ENCODE measurements at places on chromosomes 6 and 20.
A peak's percentile ranks its signal among the peaks of the same experiment; 100 is the strongest.

DNA sequence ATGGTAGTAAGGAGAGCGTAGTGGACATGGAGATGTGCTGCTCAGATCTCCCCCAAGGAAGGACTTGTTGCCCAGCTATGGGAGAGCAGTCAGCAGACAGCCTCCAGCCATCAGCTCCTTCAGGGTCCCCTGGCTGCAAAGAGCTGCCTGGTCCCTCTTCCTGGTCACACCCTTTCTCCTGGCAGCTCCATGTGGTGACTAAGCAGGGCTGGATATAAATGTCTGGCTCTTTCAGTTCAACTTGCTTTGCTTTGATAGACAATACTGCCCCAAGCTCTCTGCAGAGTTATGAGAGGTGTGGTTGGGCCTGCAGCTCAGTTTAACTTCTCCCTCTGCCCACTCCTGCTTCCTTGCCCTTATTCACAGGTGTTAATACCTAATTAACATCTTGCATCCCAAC lies 64.1 kb upstream of the DDR1 start:
- DNase-seq, result no peak

DNA sequence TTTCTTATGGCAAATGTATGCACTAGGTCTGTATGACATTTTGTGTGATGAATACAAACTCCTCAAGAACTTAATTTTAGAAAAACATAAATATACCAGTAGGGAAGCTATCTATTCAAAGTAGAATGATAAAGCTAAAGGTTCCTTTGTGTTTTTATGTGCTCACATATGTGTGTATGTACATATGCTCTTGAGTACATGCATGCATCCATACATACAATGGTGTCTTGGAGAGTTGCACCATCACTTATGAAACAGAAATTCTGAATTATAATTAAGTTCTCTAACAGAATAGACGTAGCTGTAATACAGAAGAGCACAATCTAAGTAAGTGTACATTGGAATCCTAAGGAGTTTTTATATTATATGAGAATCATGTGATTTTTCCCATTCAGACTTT lies 2.3 kb downstream of the NKAIN2 start:
- DNase-seq, result no peak

DNA sequence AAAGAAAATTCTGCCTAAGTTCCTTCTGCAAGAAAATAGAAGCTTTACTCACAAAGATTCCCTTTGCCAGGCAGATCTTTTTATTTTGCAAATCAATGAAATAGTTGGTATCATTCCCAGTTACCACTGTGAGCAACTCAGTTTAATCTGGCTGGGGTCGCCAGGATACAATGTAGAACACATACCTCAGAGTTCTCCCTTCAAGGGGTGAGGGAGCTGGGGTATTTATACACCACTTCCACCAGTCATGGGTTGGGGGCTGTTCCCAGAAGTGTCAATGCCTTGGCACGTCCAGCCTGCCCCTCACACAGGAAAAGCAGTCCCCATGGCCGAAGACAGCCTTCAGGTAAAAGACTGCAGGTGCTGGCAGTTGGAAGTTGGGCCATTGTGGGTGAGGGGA lies 86.2 kb downstream of the SLC24A3 start:
- no peak for DNase-seq

DNA sequence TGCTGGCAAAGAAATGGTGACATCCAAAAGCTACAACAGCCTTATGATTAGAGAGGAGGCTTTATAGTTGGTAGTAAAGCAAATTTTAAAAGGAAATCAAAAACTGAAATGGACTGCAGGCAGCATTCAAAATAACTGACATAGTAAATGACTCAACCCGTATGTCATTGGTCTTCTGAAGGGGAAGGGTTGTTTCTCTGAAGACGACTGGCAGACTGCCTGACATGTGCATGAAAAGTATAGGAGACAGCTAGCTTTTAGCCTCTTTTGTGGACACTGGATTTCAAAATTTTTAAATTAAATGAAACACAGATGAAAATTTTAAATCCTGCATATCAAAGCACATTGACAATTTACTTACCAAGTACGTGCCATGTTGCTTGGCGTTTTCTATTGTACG lies 90.7 kb downstream of the TRMT6 start:
- no peak for DNase-seq

DNA sequence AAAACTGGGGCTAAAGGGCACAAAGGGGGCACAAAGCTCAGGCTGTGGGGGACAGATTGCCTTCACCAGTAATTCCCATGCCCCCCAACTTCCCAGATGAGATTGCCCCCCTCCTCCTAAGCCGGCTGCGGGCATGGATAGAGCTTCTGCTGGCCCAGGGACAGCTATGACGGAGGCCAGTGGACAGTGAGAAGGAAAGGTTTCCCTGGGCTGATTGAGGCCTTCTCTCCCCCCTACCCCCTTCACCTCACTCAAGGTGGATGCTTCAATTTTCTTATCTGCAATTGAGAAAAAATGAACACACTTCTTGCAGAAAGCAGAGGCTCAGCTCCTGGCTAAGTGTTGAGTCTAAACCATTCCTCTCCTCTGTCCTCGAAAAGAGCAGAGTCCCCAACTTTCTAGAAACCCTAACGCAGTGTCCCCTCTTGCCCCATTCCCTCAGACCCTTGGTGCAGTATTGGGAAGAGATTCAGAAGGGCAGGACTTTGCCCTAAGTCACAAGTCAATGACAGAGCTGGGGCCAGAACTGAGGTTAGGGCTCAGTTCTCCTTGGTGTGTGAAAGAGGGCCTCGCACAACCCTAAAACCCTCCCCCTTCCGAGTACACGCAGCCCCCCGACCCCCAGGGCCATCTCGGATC lies 808 bp downstream of the SDC4 start:
- no peak for DNase-seq

- DNase-seq, result no peak
Observed at GRCh38 chr6:157690441-157691210, 132.4 kb upstream of the SNX9 start.

DNA sequence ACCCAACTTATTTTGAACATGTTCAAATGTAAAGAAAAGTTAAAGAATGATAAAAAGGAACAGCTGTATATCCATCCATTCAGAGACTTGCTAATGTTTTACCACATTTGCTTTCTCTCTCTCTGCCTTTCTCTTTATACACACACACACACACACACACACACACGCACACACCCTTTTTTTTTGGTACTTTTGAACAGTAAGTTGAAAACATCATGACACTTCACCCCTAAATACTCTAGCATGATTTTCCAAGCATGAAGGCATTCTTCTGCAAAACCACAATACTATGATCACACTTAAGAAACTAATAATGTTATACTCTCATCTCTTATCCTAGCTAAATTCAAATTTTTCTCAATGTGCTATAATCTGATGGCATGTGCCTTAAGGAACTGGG lies 192.3 kb downstream of the UTRN start:
- no peak for DNase-seq

- DNase-seq, result no peak
Observed at GRCh38 chr20:38889050-38889449, 37.2 kb upstream of the FAM83D start.

- no peak for DNase-seq
Observed at GRCh38 chr6:164208371-164208770, 793.9 kb downstream of the QKI start.

GRCh38 chr6:56759521-56759920 lies 116.8 kb upstream of the DST start:
- DNase-seq, result no peak

DNA sequence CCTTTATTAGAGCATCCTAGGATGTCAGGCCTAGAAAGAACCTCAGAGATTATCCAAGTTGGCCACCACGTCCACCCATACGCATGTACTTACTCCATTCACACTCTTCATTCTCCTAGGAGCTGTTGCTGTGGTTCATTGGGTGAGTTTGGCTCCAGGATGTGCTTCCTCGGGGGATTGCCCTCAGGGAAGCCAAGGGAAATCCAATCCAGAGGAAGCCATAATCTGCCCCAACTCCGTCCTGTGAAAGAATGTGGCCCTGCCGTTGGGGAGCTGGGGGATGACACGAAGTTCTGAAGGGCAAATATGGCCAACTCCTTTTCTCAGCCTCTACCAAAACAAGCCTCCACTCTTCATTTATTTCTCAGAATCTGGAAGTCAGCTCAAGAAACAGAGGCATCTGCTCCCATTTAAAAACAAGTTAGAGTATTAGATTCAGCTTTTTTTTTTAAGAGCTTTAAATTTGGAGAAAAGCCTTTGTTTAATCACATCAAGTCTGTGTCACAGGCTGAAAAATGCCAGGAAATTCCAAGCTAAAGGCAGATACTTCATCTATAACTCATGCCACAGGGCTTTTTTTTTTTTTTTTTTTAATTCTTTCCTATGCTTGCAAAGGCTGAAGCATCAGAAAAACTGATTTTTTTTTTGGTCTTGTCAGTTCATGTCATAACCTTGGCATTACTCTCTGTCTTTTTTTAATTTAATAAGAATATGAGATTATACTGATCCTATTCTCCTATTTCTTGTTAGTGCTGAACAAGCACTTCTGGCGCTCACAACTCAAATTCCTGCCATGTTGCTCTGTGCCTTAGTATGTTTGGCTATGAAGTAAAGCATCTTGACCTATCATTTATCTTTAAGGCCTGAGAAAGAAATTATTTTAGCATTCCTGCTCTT lies 480.9 kb upstream of the MARCKS start:
- no peak for DNase-seq

- DNase-seq, result no peak
Observed at GRCh38 chr20:61119794-61120410, 132.2 kb upstream of the CDH4 start.

- peak; percentile 57 for DNase-seq
Observed at GRCh38 chr6:150418827-150419594, 50.2 kb downstream of the IYD start.

DNA sequence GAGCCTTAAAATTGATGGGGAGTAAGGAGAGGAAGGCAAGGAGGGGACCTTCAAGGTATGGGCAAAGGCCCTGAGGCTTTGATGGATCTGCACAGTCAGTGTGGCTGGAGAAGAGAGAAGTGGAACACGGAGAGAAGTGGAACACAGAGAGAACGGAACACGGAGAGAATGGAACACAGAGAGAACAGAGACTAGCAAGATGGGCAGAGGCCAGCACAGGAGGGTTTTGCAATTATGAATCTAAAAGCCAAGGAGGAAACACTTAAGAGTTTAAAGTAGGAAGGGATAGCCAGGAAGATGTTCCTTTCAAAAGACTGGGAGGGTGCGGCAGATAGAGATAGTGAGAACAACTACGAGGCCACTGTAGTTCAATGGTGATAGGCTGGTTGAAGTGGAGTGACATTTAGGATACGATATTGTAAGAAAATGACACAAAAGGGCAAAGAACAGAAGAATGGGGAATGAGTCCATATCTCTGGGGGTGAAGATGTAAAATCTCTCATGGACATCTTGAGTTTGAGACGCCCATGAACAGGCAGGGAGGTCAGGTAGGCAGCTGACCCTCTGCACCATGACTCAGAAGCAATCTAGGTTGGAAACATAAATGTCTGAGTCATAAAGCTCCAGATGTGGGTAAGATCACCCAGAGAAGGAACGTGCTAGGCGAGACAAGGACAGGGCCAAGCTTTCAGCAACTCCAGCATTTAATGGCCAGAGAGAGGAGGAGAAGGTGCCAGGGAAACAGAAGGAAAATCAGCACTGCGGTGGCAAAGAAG lies 25.4 kb downstream of the ZMYND8 start:
- DNase-seq, result no peak

DNA sequence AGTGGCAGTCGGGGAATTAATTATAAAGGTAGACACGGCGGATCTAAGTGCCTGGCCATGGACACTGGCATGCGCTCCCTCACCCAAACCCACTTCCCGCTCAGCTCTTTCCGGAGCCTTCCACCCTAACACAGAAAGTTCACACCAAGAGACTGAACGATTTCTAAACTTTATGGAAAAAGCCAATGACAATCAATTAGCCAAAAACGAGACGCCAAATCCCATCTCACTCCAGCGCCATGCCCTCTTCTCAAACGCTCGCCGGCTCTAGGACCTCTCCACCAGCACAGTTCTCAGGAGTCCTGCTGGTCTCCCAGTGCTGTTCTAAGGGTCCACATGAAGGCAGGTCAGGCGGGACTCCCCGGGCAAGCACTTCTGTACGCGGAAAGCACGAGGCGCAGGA lies 641 bp downstream of the SF3B5 start:
- DNase-seq, result no peak

- DNase-seq, result no peak
Observed at GRCh38 chr20:1646975-1647431, 10.6 kb downstream of the SIRPG start.

GRCh38 chr6:91860541-91861335 lies 1273.9 kb upstream of the MAP3K7 start:
- no peak for DNase-seq

DNA sequence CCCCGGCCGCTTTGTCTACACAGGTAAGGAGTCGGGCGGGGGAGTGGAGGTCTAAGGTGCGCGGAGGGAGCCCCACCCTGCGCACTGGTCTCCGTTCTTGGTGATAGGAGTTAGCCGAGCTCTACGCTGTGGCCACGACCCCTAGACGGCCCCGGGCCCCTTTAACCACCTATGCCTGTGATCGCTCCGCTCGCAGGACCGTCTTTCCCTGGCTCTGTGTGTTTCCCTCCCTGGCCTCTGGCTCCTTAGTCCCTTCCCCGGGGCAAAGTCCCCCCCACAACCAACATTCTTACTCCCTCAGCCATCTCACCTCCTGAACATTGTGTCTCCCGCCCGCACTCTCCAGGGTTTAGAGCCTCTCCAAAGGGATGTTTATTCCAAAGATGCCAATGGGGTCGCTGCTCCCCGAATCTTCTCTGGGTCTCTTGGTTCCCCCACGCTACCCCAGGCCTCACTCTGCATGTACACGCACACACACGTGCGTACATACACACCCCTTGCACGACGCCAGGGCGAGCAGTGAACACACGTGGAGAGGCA lies 50.4 kb downstream of the CPXM1 start:
- DNase-seq, result no peak

GRCh38 chr20:20930500-20930899 lies 175.7 kb downstream of the LINC00237 start:
- DNase-seq, result no peak

GRCh38 chr6:21731411-21732031 lies 138.0 kb downstream of the SOX4 start:
- DNase-seq, result no peak

DNA sequence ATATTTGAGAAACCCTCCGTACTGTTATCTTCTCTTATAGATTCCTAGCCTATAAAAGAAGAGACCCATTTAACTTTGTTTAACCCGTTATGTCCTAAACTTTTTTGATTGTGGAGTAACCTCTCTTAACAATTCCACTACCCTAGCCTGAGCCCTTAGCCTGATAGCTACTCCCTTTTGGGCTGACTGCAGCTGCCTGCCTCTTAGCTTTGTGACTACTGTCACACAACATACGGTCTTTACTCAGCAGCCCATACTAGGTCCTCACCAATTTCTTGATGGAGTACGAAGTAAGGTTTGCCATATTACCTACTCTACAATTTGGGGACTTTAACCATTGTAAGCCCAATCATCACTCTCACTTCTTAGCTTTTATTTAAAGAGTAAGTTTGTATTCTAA lies 72.7 kb downstream of the QRSL1 start:
- no peak for DNase-seq

Data from WERI-Rb-1 (cell line).